Adipocyte (in vitro differentiated cells): ENCODE measurements at places on chromosomes 5 and 9.

- DNase-seq, result peak; percentile 27
Measured at GRCh38 chr5:109454731-109455505, 45.1 kb upstream of the PJA2 start.

- DNase-seq, result peak; percentile 9
Measured at GRCh38 chr5:145378226-145378625, 456.9 kb downstream of the PRELID2 start.

DNA sequence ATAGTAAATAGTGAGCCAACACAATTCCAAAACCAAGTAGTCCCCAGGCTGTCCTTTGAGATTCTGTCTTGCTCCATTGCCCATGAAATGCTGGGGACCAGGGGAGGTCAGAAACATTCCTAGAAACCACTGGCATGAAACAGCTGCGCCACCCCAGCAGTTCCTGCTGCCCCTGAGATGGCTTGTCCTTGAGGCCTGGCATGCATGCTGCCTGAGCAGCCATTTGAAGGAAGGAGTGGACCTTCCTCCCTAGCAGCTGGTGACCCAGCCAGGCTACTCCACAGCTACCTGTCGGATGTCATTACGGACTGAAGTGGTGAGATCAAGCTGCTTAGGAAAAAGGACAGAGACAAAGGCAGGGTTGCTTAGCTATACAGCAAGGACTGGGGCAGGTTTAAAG lies 260.6 kb downstream of the DENND1A start:
- peak; percentile 15 for DNase-seq

DNA sequence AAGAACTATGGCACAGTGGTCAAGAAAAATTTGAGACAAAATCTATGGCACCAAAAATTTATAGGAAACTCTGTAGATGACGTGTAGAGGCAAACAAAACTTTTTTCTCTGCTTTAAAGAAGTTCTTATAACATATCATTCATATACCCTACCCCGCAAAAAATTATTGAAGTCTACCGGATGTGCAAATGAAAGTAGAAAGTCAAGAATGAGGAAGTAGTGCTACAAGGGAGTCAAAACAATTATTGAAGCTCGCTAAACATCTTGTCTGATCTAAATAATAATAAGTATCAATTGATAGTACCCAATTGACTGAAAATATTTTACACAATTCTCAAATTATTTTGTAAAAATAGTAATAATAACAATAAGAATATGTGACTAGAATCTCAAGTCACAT lies 398.5 kb downstream of the TAF11L14 start:
- no peak for DNase-seq

DNA sequence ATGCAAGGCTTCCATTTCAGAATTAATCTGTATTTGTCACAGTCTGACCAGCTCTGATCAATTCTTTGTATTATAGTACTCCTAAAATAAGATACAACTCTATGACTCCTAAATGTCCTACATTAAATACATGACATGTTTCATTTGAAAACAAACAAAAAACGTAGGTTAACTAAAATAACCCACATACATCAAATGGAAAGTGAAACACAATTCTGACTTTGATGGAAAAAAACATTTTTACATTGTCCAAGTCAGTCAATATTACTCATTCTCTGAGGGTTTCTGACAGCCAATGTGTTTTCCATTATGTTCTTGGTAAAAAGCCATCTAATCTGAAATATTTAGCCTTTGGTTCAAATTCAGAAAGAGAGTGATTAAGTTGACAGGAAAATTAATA lies 8.7 kb downstream of the HMGCS1 start:
- peak; percentile 52 for DNase-seq

GRCh38 chr5:116358911-116359418 lies 215.7 kb downstream of the SEMA6A start:
- DNase-seq, result no peak

- peak; percentile 62 for DNase-seq
Measured at GRCh38 chr9:134066913-134067851, 644 bp downstream of the BRD3 start.

DNA sequence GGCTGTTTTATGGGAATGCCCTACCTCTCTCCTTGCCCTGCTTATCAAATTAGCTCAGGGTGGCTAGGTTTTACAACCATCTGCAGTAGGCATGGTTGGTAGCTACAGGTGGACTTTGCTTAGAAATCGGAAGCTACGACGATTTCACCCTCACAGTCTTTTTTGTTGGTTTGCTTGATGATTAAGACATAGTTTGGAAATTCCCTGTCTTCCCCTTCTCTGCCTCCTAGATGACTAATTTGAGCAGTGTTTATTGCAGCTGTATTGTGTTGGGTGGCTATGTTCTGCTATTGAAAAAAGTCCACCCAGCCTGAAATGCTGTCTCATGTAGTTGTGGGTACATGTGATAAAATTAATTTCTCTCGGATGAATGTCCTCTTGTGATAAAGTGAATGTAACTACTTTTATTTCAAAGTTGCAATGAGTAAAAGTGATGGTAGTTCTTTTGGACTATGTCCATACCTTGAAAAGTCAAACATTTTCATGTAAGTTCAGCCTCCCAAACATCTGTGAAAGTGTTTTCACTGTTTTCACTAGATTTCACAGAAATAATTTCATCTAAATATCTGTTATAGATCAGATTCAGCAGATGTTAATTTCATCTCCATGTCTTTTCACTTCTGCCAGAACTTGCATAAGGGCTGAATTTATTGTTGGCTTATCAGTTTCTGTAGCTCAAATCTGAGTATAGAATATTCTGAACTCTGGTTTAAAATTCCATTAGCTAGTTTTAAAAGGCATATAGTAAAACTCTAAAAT lies 37.3 kb upstream of the FYB1 start:
- peak; percentile 82 for DNase-seq

GRCh38 chr5:55159763-55160492 lies at the start of gene GPX8:
TSS of gene GPX8 (plus strand) at chr5:55160171. CDS start at chr5:55160193, 22 bp downstream.
- DNase-seq, result peak; percentile 94

DNA sequence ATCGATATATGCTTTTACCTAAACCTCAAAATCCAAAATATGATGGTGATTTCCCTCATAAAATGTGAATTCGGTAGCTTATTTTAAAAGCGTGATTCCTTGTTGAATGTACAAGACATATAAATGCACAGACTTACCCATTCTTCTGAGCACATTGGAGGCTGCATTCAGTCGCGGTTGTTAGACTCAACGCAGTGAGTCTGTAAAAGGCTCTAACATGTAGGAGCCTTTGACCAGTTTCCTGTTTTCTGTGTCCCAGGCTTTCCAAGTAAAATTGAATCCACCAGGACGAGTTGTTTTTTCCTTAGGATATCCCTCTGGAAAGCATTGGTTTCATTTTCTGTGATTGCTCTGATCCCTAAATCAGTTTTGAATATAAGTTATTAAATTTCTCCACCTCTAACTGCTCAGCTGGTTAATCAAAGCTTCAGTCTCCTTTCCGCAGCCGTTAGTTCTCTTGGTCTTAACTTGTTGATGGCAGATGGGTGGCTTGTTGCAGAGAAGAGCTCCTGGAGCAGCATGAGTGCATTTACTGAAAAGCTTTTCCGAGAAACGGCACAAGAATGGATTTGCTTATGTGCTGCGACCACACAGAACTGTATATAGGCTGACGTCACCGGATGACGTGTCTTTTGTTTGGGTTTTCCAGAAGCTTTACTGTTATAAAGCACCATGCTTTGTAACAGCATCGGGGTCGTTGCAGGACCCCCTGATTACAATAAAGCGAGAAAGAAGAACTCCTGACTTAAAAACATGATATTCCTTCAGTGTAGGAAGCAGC lies at the start of gene LRRTM2:
Gene LRRTM2, minus strand, starts transcription at position 565 of the 781 bp plus-strand sequence. Its CDS starts 424 bp downstream, at position 141.
- peak; percentile 89 for DNase-seq

DNA sequence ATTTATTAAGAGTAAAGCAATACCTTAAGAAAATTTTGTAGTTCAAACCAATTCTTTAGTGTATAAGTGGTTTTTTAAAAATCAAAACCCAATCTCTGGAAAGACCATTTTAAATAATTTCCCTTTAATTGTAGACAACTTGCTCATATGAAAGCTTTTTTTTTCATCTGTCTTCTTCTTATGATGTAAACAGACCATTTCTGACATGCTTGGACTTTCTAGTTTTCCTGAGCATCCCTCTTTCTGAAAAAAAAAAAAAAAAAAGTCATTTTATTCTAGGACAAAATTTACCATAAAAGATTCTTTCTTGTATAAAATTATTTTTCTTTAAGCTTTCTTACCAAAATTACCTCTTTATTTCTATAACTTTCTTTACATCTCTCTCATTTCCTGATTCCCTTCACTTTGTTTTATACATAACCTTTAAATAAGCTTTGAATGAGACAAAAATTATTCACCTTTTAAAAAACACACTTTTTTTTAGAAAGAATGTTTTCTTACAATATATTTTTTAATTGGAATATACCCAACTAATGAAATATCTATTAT lies 67.5 kb downstream of the COL15A1 start:
- DNase-seq, result no peak

DNA sequence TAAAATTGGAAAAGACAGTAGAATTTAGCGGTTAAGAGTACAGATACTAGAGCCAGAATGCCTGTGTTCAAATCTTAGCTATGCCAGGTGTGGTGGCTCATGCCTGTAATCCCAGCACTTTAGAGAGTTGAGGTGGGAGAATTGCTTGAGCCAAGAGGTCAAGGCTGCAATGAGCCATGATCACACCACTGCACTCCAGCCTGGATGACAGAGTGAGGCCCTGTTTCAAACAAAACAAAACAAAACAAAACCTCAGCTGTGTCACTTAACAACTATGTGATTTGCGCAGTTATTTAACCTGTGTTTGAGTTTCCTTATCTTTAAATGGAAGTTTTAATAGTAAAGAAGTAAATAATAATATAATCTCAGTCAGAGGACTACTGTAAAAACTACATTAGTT lies 68.3 kb downstream of the TBCA start:
- DNase-seq, result no peak

DNA sequence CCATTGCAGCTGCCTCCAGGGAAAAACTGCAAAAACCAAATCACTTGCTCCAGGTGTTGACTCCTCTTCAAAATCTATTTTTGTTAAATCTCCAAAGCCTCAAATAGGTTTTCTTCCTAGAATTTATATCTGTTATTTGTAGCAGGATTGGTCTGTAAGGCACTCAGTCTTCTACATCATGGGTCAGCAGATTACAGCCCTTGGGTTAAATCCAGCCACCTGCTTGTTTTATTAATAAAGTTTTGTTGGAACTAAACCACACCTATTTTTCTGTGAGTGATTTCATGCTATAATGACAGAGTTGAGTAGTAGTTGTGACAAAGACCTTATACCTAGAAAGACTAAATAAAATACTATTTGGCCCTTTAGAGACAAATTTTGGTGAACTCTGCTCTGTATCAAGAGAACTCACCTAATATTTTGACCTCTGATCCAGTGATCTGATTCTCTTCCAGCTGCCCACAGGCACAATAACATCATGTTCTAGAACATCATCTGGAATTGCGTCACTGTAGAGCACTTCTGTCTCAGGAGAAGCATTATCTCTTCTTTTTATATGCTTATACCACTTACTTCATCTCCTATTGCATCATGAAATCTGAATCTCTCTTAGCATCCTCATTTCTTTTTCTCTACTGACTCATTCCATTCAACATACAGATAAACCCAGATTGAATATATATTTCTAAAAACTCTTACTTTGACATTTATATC lies 130.1 kb downstream of the RPS23 start:
- DNase-seq, result peak; percentile 89

- DNase-seq, result peak; percentile 41
Measured at GRCh38 chr5:179278119-179278518, 67.1 kb downstream of the ADAMTS2 start.

- DNase-seq, result peak; percentile 19
Measured at GRCh38 chr5:43367909-43368669, 44.1 kb downstream of the CCL28 start.

GRCh38 chr5:102747386-102748166 lies 7.5 kb upstream of the PAM start:
- no peak for DNase-seq

GRCh38 chr5:180390441-180391190 lies 37.5 kb upstream of the GFPT2 start:
- no peak for DNase-seq

DNA sequence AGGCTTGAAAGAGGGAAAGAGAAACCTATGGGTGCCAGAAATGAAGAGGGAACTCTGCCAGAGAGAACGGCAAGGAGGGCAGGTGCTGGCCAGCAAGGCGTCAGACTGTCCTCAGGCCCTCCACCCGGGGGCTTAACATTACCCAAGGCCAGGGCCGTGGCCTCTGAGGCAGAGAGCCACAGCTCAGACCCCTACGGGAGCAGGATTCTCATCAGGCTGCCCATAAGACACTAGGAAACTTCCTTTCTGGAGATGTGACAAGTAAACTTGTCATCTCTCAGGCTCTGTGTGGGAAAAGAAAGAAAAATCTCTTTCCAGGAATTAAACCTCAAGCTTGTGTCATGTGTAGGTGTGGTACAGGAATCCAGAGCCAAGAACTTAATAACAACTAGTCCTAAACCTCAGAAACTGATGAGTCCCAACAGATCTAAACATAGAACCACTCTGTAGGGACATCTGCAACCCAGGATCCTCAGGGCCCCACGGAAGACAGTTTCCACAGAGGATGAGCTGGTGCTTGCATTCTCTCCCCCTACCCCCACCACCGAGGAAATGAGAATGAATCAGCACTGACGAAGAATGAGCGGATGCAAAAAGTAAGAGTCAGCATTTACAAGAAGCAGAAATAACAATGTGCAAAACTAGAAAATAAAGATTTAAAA lies 74.3 kb downstream of the DCP2 start:
- DNase-seq, result peak; percentile 55

GRCh38 chr5:55234121-55234700 lies 803 bp upstream of the CCNO start:
- peak; percentile 32 for DNase-seq

- DNase-seq, result no peak
Measured at GRCh38 chr5:81773161-81773560, 22.3 kb upstream of the SSBP2 start.

- no peak for DNase-seq
Measured at GRCh38 chr5:62588668-62589067, 10.0 kb downstream of the LRRC70 start.

DNA sequence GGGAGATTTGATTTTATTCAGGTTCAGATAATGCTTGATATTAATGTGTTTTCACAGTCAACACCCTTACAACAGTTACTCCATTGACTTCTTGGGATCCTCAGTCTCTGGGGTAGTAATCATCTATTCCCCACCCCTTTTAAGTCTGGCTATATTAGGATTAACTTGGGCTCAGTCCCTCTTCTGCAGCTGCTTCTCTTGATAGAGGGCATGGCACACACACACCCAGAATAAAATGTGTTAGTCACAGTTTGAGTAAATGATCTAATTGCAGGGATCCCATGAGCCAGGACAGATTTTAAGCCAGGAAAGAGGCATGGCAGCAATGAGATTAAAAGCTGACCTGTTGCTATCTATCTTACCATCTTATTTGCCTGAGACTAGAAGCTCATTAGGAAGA lies 53.7 kb upstream of the VLDLR start:
- no peak for DNase-seq

DNA sequence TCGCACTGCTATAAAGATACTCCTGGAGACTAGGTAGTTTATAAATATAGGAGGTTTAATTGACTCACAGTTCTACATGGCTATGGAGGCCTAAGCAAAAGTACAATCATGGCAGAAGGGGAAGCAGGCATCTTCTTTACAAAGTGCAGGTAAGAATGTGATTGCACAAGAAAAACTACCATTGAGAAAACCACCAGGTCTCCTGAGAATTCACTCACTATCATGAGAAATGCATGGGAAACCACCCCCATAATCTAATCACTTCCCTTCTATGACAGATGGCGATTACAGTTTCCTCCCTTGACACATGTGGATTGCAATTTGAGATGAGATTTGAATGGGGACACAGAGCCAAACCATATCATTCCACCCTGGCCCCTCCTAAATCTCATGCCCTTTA lies 121.2 kb upstream of the ST8SIA4 start:
- DNase-seq, result no peak

- peak; percentile 72 for DNase-seq
Measured at GRCh38 chr9:33264003-33264472, 470 bp downstream of the BAG1 start.

GRCh38 chr9:114446672-114447450 lies 58.4 kb downstream of the WHRN start:
- DNase-seq, result no peak
